ENCODE measurements at places on chromosomes 6 and 20.

DNA sequence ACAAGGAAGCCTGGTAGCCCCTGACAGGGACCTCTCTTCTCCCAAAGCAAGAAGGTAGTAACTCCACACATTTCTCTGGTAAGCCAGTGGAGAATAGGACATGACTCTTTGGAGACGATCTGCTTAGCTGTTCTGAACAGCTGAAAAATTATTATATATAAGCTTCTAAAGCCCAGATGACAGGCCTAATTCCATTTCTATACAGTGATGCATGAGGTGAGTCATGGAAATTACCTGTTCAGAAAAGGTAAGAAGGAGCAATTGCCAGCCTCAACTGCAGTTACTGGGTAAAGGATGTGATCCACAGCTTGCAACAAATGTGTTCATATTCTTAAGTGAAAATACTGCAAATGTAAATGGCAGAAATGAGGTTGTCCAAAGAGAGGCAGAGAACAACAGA is 54.0 kb downstream of the PREP start:
- DNase-seq, result no peak

DNA sequence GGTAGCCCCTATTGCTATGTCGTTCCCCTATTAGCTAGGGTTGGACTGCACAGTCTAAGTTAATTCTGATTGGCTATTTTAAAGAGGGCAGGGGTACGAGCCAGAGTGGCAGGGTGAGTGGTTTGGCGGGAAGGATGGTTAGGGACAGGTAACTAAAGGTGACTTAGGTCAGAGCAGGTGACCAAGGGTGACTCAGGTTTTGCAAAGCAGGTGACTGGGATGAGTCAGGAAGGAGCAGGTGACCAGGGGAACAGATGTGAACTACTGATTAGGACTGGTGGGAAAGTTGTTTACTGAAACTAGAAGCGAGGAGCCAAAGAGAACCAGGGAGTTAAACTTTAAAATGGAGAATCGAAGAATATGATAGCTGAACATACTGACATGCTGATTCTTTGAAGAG is 295.2 kb downstream of the GJA1 start:
- DNase-seq, result no peak

GRCh38 chr6:49072146-49072545 is 390.9 kb downstream of the MMUT start:
- DNase-seq, result no peak

DNA sequence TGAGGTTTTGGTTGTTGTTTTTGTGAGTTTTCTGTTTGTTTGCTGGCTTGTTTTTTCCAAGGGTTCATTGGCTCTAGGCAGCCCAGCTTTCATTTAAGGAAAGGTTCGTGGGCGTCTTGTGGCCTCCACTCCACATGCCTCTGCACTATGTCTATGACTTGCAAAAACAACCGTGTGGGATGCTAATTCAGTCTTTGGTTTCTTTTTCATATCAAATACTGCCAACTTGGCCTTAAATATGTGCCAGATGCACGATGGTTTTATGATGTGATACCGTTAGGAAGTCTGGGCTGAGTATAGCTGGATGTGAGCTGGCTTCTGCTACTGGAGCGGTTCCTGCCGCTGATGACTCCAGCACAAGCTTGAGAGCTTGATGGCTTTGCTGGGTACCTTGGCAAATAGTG is 96.3 kb downstream of the BMP2 start:
- DNase-seq, result no peak

- DNase-seq, result no peak
Measured at GRCh38 chr20:44646641-44647274, 4.7 kb downstream of the ADA start.

DNA sequence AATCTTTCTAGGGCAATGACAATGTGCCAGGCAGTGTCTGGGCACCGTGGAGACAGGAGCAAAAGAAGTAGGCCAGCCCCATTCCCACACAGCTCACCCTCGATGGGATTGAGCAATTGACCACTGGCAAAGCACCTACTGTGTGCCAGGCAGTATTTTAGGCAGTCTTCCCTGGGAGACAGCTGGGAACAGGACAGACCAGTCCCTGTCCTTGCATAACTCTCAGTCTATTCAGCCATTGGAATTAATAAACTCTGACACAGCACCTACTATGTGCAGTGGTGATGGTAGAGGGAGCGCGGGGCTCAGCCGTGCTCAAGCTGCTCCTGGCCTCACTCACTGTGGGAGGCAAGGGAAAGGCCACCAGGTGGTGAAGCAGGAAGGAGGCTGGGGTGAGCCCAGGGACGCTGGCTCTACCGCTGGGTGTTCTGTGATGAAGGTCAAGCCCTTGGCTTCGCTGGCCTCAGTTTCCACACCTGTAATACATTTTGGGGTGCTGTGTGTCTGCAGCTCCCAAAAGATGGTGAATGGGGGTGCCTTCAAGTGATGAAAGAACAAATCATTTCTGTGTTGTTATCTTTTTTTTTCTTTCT is 122.3 kb upstream of the PMEPA1 start:
- no peak for DNase-seq

- no peak for DNase-seq
Measured at GRCh38 chr6:126786262-126786661, 332.2 kb upstream of the RSPO3 start.

- no peak for DNase-seq
Measured at GRCh38 chr6:33344701-33345697, 27.5 kb upstream of the ZBTB22 start.

DNA sequence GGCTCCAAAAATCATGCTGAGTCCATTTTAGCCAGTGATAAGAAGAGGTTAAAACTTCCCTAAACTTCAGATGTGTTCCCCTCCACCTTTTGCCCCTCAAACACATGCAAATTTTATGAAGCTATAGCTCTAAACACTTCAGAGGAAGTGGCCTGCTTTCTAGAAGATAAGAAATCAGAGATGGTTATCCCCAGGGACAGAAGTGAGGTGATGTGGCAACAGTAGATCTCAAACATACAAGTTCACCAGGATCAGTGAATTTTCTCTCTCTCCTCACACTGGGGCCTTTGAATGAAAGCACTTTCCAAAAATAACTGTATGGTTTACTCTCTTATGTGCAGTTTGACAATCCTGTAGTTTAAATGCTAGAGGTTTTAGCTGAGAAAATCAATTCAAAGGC is 332.0 kb downstream of the BTBD9 start:
- no peak for DNase-seq

DNA sequence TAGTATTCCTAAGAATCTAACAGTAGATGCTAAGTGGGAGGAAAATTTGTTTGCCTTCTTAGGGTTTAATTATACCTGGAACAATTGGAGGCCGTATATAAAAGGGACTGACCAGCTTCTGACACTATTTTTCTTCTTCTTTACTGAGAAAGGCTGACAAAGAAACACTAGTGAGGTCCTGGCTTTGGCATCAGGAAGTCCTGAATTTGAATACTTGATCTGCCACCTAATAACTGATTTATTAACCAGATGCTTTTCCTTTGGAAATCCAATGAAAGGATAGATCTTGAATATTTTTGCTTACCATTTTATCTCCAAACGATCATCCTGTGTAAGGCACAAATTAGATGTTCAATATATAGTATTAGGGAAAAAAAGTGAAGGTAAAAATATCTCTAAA is 382.5 kb downstream of the CENPW start:
- no peak for DNase-seq

GRCh38 chr6:137811121-137811915 is 55.7 kb upstream of the TNFAIP3 start:
- DNase-seq, result no peak

DNA sequence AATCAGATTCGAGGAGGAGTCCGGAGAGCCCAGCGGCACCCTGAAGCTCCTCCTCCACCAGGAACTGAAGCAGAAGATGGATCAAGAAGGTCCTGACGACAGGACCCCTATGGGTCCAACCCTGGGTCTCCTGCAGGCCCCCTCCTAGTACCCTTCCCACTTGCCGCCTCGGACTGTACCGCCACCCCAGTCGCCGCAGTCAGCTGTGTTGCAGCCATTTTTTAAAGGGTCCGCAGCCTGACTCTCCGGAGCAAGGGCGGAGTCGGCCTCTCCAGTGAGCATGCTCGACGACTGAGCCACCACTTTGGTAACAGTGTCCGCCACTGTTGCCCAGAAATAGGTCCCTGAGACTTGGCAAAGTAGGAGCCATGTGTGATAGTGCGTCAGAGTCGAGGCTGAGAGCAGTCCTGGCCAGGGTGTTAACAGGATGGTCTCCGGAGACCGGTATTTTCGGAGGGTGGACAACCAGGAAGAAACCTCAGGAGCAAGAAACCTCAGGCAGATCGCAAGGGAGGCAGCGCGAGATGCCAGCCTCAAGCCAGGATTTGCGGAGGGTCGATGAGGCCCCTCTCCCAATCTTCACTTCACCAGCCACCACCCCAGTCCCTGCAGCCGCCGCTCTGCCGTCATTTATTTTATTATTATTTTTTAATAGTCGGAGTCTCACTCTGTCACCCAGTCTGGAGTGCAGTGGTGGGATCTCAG is 294.6 kb upstream of the ZNF337 start:
- DNase-seq, result no peak

Data from HS-27A (cell line).